ENCODE measurements at places on chromosomes 1 and 21. TPM values are rescaled to one million over a fixed set of nuclear protein-coding genes. Genes with fewer than 3 reads are reported as not detected.

DNA sequence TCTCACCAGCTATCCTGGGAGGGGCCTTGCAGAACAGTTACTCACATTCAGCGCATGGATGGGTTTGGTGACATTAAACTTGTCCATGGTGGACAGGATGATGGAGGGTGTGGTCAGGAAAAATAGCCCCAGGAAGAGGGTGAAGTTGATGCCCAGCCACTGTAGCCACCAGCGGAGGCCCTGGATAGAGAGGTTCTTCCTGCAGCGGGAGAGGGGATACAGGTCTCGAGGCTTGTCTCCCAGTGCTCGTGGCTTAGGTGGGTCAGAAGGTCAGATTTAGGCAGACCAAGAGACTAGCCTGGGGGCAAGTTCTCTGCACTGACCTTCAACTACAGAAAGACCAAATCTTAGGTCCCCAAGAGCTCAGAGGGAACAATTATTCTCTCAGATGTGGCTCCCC is 23.0 kb downstream of the TMEM63A start:
- no peak overlapping the region for H3K4me3 ChIP-seq
- H3K27me3 ChIP-seq, result no peaks in the 10 kb centered on the region
- H3K36me3 ChIP-seq, result peaks cover 51% of the 10 kb centered on the region
- H3K4me1 ChIP-seq, result peaks cover 20% of the 10 kb centered on the region
- DNase-seq, result no peak

DNA sequence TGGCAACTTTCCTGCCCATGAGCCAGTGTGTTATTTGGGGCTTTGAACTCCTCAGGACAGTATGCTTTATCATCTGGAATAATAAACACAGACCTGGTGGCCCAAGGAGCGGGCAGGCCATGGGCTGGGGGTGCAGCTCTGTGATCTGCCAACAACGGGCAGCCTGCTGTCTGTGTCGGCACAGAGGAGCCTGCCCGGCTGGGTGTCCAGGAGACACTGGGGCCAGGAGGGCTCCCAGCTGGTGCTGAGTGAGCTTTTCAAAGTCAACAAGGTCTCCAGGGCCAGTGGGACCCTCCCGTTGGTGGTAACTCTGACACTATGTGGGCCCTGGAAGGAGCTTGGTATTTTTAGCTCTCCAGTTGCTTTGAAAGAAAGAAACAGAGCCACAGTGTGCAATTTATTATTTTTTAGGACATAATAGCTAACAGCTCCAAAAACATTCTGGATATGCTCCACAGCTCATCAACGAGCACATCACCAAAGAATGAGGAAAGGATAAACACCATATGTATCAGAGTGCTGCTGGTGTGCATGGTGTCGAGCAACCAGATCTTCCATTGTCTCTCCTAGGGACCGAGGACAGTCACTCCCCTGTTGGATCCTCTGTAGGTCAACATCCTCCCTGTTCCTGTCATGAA is 488.7 kb upstream of the USP24 start:
- no peaks in the 10 kb centered on the region for H3K27me3 ChIP-seq
- no peak overlapping the region for H3K27ac ChIP-seq
- no peaks in the 10 kb centered on the region for H3K4me1 ChIP-seq
- no peaks in the 10 kb centered on the region for H3K36me3 ChIP-seq

DNA sequence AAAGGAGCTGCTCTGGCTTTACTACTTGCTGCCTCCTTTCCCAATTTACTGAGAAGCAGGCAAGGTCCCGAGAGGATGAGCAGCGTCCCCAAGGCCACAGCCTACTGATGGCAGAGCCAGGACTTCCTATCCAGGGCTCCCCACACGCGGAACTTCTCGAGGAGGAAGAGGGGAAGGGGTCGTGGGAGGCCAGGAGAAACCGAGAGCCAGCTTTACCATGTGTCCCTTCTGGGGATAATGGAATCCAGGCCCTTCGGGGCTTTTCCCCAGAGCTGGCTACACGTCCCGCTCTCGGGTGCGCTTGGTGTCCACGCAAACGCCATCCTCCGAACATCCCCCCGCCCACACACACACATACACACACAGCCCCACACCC is 4.3 kb upstream of the CCN1 start:
- peak overlapping the region; percentile 60 for H3K4me3 ChIP-seq
- H3K27me3 ChIP-seq, result no peaks in the 10 kb centered on the region
- peak; percentile 80 for DNase-seq
- H3K36me3 ChIP-seq, result no peaks in the 10 kb centered on the region
- peaks cover 6% of the 10 kb centered on the region for H3K4me1 ChIP-seq
- peak overlapping the region; percentile 95 for H3K27ac ChIP-seq

- no peak overlapping the region for H3K4me3 ChIP-seq
- no peak for DNase-seq
- no peaks in the 10 kb centered on the region for H3K4me1 ChIP-seq
- no peaks in the 10 kb centered on the region for H3K27me3 ChIP-seq
Observed at GRCh38 chr1:29820401-29820800, 584.1 kb downstream of the PTPRU start.

DNA sequence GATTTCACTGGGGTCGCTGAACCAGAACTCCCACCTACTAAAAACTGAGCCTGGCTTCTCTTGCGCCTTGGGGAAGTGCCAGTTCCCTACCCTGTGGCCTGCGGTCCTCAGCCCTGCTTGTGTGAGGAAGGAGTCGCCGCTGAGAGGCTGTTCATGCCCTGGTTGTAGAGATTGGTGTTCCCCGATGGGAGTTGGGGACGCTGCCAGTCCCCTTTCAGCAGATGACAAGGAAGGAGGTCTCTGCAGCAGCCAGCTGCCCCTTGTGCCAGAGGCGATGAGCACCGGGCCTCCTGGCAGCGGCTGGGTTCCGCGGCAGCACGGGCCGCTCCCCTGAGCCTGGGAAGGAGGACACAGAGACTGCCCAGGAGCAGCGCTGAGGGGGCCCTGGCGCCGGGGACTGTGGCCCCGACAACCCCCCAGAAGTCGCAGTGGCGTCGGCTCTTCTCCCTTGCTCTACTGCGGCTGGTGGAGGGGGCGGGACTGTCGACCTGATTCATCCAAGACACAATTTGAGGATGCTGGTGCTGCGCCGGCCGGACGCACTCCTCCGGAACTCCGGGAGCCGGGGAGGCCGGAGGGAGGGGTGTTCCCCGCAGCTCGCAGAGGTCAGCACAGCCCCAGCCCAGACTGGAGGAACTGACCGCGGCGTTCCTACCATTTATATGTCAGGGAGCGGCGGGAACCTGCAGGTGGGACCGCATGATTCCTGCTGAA is 12.0 kb upstream of the ADORA3 start:
- no peaks in the 10 kb centered on the region for H3K27me3 ChIP-seq
- no peak overlapping the region for H3K4me3 ChIP-seq
- H3K27ac ChIP-seq, result peak overlapping the region; percentile 82
- H3K4me1 ChIP-seq, result peaks cover 32% of the 10 kb centered on the region
- no peak for DNase-seq

DNA sequence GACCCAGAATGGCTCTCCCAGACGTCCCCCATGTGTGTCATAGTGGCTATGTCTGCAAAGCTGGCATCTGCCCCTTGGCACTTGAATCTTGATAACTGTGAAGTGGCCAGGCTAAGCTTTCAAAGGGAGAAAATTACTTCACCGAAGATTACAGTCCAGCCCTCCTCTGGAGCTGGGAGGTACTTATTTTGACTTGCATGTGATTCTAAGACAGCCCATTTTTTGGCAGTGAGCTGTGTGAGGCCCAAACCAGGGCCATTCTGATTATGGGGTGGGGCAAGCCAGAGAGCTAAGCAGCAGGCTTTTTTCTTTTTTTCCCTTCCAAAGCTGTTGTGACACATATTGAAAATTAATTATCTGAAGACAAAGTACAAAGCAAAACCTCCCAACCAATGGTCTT is 42.1 kb upstream of the C8B start:
- no peak overlapping the region for H3K27ac ChIP-seq
- no peaks in the 10 kb centered on the region for H3K36me3 ChIP-seq
- H3K4me1 ChIP-seq, result no peaks in the 10 kb centered on the region
- H3K27me3 ChIP-seq, result no peaks in the 10 kb centered on the region
- H3K4me3 ChIP-seq, result no peak overlapping the region
- peak; percentile 55 for DNase-seq

DNA sequence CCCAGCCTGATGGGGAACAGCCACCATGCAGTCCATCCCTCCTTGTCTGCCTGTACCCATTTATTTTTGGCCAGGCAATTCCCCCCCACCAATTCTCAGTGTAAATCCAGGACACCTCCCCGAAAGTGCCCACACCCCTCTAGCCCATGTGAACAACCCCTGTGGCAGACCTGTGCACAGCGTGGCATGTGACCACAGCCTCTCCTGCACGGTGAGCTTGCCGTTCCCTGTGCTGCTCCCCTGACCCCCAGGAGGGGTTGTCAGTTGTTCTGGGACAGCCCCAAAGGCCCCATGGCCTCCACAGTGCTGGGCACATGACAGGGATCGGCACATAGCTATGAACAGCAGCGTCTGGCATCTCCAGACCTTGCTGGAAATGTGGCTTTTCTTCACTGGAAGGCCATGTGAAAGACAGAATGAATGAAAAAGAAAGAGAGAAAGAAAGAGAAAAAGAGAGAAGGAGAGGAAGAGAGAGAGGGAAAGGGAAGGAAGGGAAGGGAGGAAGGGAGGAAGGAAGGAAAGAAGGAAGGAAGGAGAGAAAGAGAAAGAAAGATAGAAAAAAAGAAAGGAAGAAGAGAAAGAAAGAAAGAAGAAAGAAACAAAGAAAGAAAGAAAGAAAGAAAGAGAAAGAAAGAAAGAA is 3.9 kb downstream of the CAPN9 start:
- H3K27ac ChIP-seq, result no peak overlapping the region
- no peaks in the 10 kb centered on the region for H3K36me3 ChIP-seq
- H3K4me3 ChIP-seq, result no peak overlapping the region
- H3K4me1 ChIP-seq, result peaks cover 3% of the 10 kb centered on the region

IL24 gene
- not detected for total RNA-seq

NCMAP gene
- total RNA-seq, result 20.2 TPM

CFHR1 gene
- total RNA-seq, result 0.21 TPM

All from lung (tissue), 17 donors.